ENCODE measurements at places on chromosomes 2 and 18.

- DNase-seq, result peak; percentile 71
Observed at GRCh38 chr2:226782092-226782713, 17.4 kb downstream of the IRS1 start.

DNA sequence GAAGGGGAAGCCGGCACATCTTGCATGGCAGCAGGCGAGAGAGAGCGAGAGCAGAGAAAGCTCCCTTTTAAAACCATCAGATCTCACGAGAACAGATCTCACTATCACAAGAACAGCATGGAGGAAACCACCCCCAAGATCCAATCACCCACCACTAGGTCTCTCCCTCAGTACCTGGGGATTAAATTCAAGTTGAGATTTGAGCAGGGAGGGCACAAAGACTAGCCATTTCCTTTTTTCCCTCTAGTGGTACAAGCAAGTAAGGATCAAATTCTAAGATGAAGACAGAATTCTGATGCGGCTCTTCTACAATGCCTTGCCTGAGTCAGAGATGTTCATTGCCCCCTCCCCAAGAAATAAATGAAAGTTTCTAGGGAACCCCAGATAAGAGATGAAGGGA is 45.6 kb upstream of the ANKRD44 start:
- DNase-seq, result no peak

GRCh38 chr2:240957656-240958365 is 40.6 kb upstream of the SNED1 start:
- peak; percentile 69 for DNase-seq

GRCh38 chr2:195486520-195486919 is 170.5 kb upstream of the SLC39A10 start:
- DNase-seq, result no peak

DNA sequence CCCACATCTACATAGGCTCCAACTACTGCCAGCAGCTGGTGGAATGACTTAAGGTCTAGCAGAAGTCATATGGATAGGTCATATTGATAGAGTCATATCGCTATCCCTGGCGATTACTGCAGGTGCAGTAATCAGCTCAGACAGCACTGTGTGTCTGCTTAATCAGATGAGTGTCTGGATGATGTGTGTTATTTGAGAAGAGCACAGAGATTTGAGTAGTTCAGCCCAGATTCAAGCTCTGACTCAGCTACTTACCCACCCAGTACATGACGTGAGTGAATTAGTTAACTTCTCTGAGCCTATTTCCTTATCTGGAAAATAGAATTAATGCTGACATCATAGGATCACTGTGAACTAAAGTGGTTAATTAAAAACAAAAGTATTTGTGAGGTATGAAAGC is 78.9 kb downstream of the EHD3 start:
- no peak for DNase-seq

DNA sequence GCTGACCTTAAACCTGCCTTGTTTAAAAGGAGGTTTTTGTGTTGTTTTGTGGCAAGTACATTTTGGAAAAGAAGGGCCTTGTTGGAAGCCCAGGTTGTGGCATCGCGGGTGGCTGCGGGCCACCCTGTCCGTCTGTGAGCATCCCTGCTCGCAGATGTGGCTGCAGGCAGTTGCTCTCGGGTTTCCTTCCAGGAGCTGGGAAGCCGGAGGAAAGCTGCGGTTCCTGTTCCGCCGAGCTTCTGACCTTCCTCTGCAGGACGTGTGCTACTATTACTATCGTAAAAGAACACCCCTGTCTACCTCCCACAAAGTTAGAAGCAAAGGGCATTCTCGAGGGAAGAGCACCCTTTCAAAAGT is 766 bp downstream of the MFF start:
- DNase-seq, result peak; percentile 53

- DNase-seq, result no peak
Observed at GRCh38 chr2:228655331-228655730, 473.8 kb upstream of the SPHKAP start.

- no peak for DNase-seq
Observed at GRCh38 chr18:68627812-68628211, 87.1 kb downstream of the TMX3 start.

GRCh38 chr2:166375195-166375735 is 479 bp downstream of the SCN9A start:
- DNase-seq, result no peak

- DNase-seq, result peak; percentile 53
Observed at GRCh38 chr18:76756531-76757253, 65.7 kb upstream of the ZNF236 start.

- DNase-seq, result no peak
Observed at GRCh38 chr2:35585972-35586371, 769.6 kb upstream of the CRIM1 start.

All from tongue (tissue), 3 donors.